Suppressor macrophage treated with lipopolysaccharide for 1 hour (primary cell): ENCODE measurements at places on chromosomes 1 and 21.
A peak's percentile ranks its signal among the peaks of the same experiment; 100 is the strongest.

DNA sequence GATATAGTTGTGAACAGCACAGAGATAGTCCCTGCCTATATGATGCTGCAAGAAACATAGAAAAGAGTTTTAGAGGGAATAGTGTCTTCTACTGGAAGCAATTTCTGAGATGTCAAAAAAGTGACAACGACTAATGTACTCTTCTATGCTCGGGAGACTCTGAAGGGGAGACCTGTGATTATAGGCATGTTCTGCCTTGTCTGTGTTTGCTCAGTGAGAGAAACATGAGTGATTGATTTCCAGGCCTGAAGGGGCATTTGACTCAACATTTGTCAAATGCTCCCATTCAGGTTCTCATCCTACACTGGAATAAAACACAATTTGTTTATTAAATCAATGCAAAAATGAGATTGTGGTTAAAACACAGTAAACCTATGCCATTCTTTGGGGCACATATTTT, 131.8 kb downstream of the CTH start:
- DNase-seq: no peak

DNA sequence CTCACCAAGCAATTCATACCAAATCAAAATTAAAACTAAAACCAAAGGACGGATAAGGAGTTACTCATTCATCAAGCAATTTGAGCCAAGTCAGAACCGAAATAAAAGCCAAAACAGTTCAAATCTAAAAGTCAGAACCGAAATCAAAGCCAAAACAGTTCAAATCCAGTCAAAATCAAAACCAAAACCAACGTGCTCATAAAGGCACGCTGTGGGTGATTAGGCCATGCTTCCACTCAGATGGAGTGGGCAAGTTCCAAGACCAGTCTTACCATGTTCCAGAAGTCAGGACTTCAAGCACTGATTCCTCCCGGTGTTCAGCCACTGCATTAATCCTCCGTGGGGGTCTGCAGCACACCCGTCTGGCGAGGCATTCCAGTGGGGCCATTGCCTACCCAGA, 409.3 kb downstream of the TGFB2 start:
- no peak for DNase-seq

DNA sequence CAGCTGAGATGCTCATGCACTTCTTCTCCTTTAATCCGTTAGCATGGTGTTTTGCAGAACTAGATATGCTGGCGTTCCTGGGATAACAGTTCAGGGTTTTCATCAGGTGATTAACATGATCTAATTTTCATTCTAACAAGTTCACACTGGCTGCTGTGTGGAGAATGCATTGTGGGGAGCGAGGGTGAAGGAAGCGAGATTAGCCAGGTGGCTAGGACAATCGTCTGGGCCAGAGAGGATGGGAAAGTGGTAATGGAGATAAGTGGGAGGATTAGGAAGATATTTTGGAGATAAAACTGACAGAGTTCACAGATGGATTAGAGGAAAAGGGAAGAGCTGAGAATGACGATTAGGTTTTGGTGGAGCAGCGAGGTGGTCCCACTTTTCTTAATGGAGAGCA, 138.1 kb upstream of the MAGI3 start:
- no peak for DNase-seq

DNA sequence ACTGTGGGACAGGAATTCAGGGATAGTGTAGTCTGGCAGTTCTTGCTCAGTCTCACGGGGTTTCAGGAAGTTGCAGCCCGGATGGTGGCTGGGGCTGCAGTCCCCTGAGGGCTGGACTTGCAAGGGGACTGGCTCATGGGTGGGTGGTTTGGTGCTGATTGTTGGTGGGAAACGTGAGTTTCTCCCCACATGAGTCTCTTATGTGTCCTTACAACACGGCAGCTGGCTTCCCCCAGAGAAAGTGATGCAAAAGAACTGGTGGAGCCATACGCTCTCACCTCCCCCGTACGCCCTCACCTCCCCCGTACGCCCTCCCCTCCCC, 64.9 kb downstream of the EVA1C start:
- no peak for DNase-seq

DNA sequence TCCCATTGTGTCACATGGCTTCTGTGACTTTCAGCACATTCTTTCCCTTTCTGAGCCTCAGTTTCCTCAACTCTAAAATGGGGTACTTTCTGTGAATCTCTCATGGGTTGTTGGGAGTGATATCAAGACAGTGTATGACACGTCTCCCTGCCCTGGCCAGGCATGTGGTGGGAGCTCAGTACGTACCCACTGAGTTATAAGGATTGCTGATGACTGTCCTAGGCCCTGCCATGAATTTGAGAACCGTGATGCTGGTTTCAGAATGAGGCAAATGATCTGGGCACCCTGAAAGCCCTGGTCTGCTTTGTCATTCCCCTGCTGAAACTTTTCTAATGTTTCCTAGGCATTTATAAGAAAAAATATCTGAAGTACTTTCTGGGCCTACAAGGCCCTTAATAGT, 3.6 kb downstream of the ZNF362 start:
- no peak for DNase-seq

DNA sequence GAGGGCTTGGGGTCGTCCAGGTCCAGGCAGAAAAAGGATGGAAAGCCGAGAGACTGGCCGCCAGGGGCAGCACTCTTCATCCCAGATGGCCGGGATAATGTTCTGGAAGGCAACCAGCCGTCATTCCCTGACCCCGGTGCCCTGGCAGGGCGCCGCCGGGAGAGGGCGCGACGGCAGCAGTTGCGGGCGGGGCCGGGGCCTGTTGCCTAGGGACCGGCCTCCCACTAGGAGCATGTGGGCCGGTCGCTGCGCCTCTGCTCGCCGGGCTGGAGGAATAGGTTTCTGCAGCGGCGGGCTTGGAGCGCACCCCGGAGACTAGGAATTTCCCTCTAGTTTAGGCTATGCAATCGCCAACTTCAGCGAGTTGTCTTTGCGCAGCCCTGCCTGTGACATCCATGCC, 11.0 kb downstream of the DMRTB1 start:
- peak; percentile 8 for DNase-seq

DNA sequence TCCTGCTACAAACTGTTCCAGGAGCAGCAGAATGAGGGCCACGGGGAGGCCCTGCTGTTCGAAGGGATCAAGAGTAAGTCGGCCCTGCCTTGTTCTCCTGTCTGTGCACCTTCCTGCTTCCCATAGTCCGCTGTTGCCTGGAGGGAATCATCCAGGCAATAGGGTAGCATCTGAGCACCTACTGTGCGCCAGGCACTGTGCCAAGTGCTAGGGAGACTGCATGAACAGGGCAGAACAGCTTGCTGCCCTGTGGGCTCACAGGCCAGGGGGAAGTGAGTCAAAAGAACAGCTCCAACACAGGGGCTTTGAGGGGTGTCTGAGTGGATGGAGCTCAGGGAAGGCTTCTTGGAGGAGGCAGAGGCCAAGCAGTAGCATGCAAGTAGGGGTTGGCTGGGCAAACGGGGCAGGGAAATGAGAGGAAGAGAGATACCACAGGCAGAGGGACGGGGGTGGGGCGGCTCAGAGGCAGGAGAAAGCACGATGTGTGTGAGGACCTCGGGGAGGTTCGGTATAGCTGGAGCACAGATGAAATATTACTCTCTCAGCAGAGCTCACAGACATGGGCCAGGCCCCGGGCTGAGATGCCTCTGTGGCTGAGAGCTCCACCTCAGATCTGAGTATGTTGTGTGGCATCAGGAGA, 15.5 kb upstream of the PADI6 start:
- no peak for DNase-seq

DNA sequence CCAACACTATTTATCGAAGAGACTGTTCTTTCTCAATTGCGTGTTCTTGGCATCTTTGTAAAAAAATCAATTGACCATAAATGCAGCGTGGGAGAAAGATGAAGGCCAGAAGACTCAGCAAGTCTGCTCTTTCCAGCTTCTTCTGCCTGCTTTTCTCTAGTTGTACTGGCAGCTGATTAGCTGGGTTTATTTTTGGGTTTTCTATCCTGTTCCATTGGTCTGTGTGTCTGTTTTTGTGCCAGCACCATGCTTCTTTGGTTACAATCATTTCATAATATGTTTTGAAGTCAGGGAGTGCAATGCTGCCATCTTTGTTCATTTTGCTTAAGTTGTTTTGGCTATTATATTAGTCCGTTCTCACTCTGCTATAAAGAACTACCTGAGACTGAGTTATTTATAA, 201.8 kb upstream of the B3GALT2 start:
- no peak for DNase-seq

GRCh38 chr1:154417338-154417608, 12.1 kb downstream of the IL6R start:
- no peak for DNase-seq
